ENCODE measurements at places on chromosomes 4 and X.

DNA sequence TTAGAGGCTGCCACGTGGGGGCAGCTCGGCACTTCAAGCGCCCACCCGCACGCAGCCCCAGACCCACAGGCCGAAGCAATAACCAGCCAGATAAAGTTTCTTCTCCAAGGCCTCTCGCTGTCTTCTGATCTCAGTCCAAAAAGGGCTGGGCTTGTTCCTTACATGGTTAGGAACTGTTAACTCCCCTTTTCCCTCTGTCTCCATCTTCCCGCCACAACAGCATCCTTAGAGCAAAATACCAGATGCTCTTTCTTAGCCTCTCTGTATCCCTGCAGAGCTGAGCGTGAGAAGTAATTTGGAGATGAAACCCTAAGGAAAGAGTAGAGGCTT lies 23.4 kb upstream of the KIAA1210 start:
- DNase-seq = no peak

DNA sequence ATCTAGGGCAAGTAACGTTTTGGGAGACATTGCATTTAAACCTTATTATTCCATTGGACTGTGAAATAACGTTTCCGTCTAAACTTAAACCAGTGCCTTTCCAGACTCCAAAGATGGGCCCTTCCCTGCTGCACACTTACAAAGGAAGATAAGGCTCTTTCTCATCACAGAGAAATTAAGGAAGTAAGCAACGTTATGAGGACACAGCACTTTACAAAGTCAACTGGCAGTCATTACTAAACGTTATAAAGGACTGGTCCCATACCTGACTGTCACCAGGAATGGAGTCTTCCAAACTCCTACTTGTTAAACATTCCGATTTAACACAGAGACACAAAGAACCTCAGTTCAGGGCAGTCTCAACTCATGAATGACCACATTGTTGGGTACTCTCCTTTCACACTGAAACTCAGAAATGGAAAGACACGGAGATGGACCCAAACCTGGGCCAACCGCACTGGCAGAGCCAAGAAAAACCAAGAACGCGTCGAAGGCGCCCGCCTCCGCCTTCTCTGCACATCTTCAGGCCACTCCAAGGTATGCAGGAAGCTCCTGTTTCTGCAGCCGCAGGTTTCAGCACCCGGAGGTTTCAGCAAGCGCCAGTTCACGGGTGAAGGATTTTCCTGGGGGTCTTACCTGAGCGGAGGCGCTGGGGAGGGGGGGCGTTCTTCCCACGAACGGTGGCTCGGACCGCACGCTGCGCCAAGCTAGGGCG lies 670 bp downstream of the PAPSS1 start:
- DNase-seq = peak; percentile 50

GRCh38 chr4:40702137-40702799 lies 47.5 kb upstream of the NSUN7 start:
- no peak for DNase-seq

GRCh38 chr4:106365613-106366012 lies 3.0 kb downstream of the GIMD1 start:
- peak; percentile 94 for DNase-seq

DNA sequence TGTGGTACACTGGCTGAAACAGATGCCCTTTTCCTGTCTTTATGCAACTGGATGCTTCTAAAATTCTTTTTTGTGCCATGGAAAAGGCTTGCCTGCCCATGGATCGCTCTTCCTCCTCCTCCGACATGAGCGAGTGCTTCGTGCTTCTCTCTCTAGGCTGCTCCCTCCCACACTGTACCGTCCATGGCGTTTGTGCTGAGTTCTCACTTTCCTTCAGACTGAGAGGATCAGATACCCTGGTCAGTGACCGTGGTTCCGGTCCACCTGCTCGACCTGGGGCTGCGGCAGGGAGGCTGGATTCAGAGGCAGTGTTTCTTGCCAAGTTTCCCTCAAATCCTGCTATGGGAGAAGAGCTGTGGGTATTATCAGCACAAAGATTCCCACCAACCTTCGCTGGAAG lies 10.2 kb upstream of the CLDN24 start:
- DNase-seq = no peak

GRCh38 chr4:101239665-101240064 lies 107.7 kb downstream of the PPP3CA start:
- no peak for DNase-seq

DNA sequence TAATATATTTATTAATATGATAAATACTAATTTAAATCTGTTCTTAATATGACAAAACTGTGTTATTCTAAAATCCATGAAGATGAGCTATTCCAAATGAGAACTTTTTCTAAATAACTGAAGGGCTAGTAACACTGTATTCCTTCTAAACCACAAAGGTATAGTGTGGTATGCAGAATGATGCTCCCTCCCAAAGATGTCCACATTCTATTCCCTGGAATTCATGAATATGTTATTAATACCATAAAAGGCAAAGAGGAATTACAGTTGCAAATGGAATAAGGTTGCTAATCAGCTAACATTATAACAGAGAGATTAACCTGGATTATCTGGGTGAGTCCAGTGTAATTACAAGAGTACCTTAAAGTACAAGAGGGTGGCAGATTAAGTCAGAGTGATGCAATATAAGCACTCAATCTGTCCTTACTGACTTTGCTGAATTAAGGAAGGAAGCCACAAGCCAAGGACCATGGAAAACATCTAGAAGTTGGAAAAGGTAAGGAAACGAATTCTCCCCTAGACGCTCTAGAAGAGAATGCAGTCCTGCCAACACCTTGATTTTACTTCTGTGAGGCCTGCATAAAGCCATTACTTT lies 20.7 kb upstream of the MAB21L2 start:
- no peak for DNase-seq

DNA sequence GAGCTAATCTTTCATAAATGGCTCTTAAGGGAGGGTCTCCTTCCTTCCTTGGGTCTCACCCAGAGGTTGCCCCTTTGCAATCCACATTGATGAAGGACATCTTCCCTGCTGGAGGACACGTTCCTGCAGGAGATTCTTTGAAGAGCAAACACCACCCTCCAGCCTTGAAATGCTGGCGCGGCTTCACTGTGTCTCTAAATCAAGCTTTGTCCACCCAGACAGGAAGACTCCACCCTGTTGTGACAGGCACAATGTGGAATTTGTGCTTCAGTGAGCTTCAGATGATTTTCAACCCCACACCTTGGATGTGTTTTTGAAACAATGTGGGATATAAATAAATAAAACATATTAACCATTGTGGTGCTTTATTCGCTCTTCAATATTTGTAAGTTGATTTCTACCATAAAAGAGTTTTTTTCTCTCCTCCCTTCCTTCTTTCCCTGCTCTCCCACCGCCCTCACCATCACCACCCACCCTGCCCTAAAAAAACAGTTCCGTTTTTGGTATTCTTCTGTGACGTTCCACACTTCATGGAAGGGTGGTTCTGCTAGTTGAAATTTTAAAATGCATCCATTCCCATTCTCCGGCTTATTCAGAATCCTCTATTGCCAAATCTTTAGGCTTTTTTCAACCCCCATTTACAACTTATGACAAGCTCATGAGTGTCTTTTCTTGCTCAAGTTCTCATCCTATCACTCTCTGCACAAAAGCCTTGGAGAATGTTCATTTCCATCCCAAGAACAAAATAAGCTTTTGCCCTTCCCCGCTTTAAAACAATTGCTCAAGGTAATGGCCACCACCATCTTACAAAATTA lies 264.3 kb downstream of the RAPGEF2 start:
- peak; percentile 47 for DNase-seq

DNA sequence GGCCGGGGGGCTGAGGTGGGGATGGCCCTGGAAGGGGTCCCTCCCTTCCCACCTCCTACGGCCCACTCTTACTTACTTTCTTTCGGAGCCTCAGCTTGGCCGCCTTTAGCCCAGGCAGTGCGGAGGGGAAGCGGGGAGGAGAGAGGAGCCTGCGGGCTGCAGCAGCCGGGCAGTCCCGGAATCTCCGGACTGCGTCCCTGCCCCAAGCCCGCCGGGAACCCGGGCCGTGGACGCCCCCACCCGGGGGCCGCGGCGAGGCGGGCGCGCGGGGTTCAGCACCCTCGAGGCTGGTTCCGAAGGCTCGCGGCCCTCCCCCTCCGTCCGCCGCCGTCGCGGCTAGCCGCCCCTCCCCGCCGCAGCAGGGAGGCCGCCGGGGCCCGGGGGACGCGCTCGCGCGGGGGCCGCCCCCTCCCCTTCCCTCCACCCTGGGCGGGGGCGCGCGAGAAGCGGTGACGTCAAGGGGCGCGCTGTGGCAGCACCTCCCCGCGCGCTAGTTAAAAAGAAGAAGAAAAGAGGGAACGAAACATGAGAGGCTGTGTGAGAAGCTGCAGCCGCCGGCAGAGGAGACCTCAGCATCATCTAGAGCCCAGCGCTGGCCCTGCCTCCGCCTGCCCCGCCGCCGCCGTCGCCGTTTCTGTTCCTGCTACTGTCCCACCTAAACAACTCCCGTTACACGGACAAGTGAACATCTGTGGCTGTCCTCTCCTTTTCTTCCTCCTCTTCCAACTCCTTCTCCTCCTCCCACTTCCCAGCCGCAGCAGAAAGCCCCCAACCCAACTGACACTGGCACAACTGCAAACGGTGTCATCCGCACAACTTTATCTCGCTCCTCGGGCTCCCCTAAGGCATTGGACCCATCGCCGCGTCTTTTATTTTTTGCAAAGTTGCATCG lies at the start of gene HHIP:
HHIP (plus strand) TSS at position 526 of the 892 bp plus-strand sequence. CDS start 520 bp downstream, outside the sequence.
- DNase-seq = no peak

DNA sequence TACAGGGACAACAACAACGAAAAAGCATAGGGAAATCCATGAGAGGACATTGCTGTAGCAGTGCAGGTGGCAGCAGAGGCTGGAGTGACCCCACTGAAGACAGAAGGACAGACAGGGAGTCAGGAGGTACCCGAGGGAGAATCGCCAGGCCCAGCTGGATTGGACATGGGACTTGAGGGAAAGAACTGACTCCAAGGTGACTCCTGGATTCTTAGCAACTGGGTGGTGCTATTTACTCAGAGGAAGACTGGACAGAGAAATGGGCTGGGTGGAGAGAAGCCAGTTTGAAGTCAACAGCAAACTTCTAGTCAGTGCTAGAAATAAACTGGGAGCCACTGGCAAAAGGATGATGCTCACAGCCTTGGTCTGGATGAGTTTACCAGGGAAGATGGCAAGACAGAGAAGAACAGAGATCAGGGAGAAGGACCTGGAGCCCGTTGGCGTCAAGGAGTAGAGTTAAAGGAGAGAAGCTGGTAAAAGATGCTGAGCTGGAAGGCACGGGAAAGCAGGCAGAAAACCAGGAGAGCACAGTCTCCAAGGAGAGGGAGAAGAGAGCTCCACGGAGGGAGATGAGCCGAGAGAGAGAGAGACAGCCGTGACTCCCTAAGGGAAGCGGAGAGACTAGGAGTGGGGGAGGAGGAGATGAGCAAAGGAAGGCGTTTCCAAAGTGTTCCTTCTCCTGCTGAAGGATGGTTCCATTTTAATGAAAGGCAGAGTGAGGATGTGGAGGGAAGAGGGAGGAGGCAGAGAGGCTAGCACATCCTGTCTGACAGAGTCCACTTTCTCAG lies 119.4 kb downstream of the AFAP1 start:
- no peak for DNase-seq

DNA sequence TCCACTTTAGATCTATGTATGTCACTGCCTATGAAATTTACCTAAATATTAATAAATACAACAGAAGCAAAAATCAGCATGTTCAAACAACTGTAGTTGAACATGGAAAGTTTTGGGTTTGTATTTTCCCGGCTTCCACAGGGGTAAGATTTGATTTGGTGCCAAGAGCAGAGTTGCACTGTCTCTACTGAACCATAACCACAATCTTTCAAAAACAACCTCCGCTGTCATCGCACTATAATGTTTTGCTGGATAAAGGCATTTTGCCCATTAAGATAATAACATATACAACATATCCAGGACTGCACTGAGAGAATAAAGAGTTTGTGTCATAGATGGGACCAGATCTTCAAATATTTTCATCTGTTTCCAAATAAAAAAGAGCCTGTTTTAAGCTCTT lies 94.9 kb downstream of the TENM3 start:
- no peak for DNase-seq

DNA sequence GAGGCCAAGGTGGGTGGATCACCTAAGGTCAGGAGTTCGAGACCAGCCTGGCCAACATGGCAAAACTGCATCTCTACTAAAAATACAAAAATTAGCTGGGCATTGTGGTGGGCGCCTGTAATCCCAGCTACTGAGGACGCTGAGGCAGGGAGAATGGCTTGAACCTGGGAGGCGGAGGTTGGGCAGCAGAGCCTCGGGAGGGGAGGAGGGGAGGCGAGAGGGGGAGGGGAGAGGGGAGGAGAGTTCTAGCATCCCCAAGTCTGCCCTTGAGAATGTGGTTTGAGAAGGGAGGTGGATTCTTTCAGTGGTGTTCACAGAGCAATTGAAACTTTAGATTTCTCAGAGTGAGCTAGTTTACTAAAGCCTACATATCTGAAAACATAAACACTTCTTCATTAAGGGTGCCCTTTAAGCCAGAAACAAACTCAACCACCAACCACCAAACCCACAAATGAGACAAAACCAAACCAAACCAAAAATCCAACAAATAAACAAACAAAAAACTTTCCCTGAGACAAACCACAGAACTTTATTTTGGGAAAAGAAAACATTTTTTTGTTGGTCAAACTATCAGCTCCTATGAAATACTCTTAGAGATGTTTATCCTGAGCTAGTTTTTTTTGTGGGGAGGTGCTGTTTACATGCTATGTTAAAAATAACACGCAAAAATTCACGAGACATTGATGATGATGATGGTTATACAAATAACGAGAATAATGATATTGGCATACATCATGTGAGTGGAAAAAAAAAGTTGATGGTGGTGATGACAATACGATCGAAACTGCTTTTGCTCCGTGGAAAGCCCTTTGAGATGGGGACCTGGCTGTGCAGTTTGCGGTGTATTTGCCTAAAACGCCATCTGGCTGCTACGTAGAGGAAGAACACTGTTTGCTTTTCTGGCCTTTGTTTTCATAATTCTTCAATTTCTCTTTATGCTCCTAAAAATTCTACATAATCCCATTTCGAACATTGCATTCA lies 98.2 kb upstream of the PRKX start:
- peak; percentile 21 for DNase-seq
